ENCODE measurements at places on chromosomes 5 and 9.

DNA sequence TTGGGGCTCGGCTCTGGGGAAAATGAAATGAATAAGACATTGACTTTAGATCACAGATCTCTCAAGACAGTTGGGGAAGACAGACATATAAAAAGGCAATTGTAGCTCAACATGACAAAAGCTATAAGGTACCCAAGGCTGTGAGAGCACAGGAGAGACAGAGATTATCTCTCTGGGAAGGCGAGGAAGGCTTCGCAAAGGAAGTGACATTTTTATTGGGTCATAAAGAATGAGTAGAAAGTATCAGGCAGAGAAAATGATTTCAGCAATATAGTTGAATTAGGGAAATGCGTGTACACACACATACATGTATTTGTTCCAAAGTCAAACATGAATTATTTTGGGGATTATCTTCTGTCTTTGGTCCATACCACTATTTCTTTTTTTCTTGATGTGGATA lies 381.8 kb upstream of the ADAMTSL1 start:
- no peak for DNase-seq

- no peak for DNase-seq
Observed at GRCh38 chr5:1378866-1379659, 34.2 kb upstream of the CLPTM1L start.

- no peak for DNase-seq
Observed at GRCh38 chr9:116355153-116355921, 201.7 kb downstream of the PAPPA start.

- DNase-seq = no peak
Observed at GRCh38 chr5:9558319-9558965, 12.6 kb upstream of the SEMA5A start.

GRCh38 chr5:68420476-68421344 lies 205.2 kb downstream of the PIK3R1 start:
- peak; percentile 95 for DNase-seq

DNA sequence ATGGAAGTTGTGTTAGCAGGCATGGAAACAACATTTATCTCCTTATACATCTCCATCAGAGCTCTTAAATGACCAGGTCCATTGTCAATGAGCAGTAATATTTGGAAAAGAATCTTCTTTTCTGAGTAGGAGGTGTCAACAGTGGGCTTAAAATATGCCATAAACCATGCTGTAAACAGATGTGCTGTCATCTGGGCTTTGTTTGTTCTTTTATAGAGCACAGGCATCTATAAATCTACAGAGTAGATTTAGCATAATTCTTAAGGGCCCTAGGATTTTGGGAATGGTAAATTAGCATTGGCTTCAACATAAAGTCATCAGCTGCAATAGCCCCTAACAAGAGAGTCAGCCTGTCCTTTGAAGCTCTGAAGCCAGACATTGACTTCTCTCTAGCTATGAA lies 7.7 kb upstream of the HRCT1 start:
- no peak for DNase-seq

DNA sequence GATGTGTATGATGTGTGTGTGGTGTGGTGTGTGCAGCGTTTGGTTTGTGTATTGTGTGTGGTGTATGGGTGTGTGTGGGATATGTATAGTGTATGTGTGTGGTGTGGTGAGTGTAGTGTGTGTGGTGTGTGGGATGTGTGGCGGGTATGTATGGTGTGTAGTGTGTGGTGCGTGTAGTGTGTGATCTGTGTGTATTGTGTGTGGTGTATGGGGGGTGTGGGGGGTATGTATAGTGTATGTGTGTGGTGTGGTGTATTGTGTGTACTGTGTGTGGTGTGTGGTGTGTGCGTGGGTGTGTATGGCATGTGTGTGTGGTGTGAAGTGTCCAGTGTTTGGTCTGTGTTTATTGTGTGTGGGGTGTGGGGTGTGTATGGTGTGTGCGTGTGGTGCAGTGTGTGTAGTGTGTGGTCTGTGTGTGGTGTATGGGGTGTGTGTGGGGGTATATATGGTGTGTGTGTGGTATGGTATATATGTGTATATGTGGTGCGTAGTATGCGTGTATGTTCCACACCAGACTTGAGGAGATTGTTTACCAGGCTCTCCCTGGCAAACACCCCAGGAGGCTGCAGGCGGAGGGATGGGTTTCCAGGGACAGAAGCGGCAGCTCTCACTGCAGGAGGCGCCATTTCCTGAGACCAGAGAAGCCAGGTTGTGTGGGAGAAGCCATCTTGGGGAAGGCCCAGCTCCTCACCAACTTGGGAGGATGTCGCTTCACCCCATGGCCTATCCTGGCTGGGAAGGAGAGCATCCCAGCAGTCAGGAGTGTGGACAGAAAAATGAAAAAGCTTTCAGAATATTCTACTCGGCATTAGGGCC lies 138.1 kb downstream of the NXNL2 start:
- no peak for DNase-seq

DNA sequence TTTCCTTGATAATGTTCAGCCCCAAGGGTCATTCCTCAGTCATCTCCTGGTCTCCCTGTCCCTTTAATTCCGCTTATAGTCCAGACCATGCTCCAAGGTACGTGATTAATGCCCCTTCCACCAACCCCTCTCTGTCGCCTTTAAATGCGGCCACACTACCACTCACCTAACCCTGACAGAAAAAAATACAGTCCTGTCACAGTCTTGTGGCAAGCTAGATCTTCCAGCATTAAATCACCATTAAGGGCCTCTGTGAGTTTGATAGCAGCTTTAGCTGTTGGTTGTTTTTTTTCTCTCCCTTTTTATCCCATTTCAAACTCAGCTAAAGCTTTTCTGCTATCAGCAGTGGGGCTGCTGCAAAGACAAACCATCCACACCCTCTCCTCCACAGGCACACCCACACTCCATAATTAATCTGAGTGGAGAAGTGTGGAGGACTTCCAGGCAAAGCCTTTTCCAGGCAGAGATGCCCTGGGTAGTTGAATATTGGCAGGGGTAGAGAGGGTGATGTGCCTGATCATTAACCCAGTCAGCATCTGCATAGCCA lies 522.7 kb upstream of the CLINT1 start:
- no peak for DNase-seq

DNA sequence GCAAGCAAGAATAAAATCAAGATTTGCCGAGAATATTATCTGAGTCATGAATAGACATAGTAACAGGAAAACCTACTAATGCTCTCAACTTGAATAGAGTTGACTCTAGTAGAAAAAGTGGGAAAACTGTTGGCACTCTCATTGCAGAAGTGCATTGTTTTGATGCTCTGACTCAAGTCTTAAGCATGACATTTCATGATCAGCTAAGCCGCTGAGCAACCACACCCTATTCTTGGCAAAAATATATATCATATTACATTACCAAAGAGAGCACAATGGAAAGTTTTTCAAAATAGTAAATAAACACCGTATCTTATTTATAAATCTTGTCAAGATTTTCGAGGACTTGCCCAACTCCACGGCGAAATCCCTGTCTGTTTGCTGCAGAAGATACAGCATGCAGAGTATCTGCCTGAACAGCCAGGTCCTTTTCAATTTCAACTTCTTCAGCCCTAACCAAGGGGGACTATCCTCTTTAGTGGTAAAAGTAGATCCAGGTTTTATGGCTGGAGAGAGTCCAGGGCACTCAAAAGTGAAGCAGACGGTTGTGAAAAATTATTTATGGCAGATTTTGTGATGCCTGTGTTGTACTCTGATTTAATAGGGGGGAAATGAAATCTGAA lies 13.9 kb upstream of the ADAMTSL1 start:
- DNase-seq = no peak

GRCh38 chr5:170571875-170572852 lies 68.3 kb downstream of the KCNIP1 start:
- DNase-seq = no peak

DNA sequence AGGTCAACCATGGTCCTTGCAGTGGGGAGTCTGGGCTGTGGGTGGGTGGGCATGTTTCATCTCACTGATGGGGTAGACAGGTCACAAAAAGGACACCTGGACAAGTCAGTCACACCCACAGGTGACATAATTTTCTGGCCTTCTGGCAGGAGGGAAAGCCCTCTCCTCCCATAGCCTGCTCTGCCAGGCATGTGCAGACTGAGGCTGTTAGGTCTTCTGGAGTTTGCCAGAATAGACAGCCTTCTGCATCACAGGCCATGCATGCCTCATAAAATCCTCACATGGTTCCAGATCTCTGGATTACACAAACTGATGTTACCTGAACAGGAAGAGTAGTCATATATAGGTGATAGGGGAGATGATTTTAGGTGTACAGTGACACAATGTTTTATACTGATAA lies 49.1 kb downstream of the ARHGAP26 start:
- DNase-seq = no peak

GRCh38 chr9:107373809-107374208 lies 90.7 kb downstream of the RAD23B start:
- DNase-seq = no peak

GRCh38 chr9:89525446-89526374 lies 27.8 kb upstream of the SEMA4D start:
- DNase-seq = no peak

DNA sequence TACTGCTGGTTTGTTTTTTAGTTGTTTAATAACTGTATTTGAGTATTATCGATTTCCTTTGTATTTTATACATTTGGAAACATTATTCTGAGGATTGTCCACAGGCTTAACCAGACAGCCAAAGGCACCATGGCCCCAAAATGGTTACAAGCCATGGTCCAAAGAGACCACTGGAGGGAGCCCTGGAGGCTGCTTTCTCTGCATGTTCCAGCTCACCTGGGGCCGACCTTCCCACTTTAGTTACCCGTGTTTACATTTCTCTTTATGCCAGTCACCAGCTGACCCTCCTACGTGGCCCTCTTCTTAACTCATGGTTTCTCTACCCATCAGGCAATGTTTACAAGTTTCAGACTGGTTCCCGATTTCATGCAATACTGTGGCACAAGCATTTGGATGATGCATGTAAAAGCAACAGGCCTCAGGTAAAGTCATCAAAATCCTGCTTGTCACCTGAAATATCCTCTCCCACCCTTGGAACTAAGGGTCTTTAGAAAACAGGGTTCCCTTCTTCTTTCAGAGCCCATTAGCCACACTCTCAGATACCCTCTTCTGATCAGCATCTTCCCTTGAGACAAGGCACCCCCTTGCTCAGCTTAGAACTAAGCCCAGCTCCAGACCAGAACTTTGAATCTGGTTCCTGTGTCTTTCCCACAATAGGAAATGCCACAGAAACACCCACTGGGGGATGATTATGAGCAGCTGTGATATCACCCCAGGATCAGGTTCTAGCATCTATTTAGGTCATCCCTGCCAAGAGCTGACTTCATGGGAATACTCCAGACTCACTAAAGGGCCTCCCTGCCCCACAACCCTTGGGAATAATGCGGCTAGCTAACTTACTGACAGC lies 49.9 kb upstream of the GARNL3 start:
- peak; percentile 57 for DNase-seq

DNA sequence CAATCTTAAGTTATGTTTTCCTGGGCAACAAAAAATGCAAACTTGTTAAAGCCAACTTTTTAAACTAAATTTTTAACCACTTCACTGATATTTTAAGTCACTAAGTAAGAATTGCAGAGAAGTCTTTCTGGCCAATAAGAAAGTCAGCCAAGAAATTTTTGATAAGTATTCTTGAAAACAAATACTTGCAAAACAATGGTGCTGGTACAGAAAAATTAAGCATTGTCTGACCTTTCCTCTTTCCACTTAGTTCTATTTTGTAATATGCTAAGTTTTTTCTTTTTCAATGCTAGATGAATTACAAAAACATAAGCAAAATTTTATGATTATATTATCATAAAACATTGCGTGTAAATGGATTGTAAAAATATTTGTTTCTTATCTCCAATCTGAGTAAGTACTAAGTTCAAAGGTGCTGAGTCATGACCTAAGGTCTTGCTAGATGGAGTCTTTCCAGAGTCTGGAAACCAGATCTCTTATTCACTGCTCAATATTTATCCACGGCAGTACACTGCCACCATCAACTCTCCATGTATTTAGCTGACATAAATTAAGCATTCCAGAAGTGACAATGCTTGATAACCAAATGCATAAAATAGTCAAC lies 139.7 kb downstream of the MEF2C start:
- no peak for DNase-seq

DNA sequence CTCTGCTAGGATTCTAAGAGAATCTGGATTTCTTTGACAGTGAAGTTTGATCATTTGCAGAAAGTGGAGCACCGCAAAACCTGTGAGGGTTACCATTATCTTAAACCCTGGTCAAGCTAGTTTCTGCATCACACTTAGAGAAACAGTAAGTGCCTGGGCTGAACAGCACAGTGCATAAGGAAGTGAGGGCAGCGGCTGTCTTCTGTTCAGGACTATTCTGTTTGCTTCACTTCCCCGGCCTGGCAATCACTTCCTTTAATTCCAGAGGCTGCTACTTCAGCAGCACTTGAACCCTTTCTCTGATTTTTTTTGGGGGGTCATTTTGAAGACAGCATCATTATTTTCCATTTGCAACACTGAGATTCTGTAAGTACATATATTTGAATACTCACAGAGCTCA lies 32.0 kb downstream of the SEMA6A start:
- DNase-seq = no peak

GRCh38 chr9:137240318-137240840 lies 708 bp upstream of the TUBB4B start:
- DNase-seq = peak; percentile 72

- DNase-seq = no peak
Observed at GRCh38 chr5:26761446-26761845, 276.9 kb downstream of the CDH9 start.

GRCh38 chr9:76552751-76553455 lies 93.9 kb downstream of the GCNT1 start:
- no peak for DNase-seq

DNA sequence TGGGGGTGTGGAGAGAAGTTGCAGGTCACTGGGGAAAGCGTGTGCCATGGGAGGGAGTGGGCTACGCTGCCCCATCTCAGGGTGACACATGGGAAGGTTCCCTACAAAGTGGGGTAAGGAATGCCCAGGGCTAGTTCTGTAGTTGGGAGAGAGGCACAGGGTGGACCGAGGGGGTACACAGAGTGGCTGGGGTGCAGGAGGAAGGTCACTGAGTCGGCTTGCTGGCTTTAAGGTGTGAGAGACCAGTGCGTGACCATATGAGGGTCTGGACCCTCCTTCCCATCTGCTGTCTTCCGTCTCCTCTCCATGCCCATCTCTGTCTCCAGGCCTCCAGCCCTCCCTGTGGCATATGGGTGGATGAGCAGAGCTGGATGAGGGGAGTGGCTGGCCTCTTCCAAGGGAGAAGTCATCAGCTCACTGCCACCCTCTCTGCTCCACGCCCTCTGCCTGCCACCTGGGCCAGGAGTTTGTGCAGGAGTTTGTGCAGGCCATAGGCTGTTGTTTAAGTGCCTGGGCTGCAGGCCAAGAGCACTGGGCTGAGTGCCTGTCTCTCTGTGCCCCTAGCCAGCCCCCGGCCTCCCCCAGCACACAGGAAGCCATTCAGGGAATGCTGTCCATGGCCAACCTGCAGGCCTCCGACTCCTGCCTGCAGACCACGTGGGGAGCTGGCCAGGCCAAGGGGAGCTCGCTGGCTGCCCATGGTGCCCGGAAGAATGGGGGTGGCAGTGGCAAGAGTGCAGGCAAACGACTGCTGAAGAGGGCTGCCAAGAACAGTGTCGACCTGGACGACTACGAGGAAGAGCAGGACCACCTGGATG lies 96.8 kb downstream of the PHF2 start:
- DNase-seq = peak; percentile 27

DNA sequence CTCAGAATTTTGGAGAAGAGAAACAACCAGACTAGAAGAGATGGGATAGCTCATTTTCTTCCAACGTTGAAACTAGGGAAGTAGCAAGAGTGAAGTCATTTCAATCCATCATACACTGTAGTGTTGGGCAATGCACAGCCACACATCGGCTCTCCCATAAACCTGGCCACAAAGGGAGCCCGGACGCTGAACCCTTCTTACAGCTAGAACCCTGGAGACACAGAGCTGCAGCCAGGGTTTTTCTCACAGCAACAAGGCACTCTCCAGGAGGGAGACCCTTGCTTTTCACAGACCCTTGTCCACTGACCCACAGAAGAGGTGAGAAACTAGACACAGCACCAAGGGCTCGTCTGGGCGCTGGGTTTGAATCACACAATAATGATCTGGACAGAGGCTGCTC lies 101.4 kb upstream of the FSTL4 start:
- DNase-seq = no peak
